ENCODE measurements at places on chromosomes 3 and 15. TPM values are rescaled to one million over a fixed set of nuclear protein-coding genes. Genes with fewer than 3 reads are reported as not detected.
A peak's percentile ranks its signal among the peaks of the same experiment; 100 is the strongest.

Gene GATA2
- total RNA-seq = 26.7 TPM

Gene TUSC7
- total RNA-seq = not detected

DNA sequence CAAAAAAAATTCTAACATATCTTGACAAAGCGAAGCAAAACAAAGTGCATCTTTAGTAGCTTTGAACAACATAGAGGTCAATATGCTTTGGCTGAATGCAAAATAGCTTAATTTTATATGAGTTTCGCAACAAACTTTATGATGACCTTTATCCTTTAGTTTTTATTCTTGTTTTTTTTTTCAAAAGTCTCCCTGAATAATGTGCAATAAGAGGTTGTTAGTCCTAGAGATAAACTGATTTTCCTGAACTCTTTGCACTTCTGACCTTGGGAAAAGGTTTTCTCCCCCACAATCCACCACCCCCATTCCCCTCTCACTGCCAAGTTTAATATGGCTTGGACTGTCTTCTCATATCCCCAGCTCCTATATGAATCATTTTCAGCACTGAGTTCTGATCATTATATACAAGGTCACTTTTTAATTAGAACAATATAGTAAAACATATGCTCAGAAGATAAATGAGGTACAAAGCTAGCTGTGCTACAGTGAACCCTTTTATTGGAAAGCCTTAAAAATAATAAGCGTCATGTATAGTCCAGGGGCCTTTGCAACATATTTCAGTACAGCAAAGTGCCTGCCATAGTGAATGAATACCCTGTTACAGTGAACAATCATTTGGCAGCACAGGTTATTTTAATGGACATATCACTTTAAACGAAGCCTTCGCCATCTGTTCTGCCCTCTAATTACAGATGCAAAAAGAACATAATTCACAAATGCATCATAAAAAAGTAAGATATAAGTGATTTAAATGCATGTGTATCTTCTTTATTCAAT, 496.3 kb upstream of the NR2F2 start:
- no peak for DNase-seq

DNA sequence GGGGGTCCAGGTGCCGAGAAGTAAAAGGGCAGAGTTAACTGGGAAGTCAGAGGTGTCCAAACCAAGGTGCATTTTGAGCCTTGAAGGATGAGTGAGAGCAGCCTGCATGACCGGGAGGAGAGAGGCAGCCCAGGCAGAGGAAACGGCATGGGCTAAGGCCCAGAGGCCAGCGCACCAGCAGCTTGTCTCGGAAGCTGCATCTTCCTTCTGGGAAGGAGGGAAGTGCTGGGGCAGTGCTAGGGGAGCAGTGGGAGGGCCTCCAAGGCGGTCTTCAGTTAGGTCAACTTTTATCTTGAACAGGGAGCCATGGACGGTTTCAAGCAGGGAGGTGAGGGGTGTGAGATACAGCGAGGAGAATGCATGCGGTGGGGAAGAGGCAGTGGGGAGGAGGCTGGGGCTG, 1.0 kb downstream of the H1-8 start:
- no peak for DNase-seq

Gene C15orf62
- under 0.01 TPM for total RNA-seq

DNA sequence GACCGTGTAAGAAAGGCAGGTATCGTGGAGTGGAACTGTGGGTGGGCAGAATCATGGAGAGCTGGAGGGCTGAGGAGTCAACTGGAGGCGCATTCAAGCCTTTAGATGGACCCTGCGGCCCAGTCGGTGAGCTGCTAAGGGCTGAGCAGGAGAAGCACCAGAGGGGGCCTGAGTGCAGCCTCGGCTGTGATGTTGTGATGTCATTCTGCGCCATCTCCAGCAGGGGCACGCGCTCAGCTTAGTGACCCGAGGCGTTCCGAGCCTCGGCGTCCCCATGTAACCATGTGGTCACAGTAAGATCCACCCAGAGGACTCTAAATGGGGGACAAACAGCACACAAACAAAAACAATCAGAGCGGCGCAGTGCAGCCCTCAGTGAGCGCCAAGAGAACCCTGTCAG, 76.8 kb downstream of the VGLL4 start:
- DNase-seq = no peak

- DNase-seq = peak; percentile 51
These were observed 84.2 kb upstream of the SLC4A7 start for GRCh38 chr3:27568393-27568792.

GRCh38 chr15:25783607-25784540, 79.3 kb downstream of the ATP10A start:
- DNase-seq = no peak

DNA sequence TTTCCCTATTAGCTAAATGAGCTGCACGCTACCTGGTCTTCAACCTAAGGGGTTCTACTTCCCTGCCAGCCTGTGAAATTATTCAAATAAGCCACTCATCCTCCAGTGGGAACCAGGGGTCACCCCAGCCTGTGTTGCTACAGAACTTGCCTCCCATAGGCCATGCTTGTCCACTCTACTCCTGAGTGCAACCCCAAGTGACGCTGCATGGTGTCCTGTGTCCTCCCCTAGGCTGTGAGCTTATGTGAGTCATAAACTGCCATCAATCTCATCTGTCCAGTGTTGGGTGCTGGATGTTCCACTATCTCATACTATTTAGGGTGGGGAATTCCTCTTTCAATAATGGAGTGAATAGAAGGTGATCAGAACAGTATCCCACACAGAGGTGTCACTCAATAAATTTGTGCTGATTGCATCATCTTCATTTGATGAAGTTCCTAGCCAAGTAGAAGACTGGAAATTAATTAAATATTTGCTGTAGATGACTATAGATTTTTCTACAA, 49.8 kb upstream of the SSR3 start:
- DNase-seq = no peak

GRCh38 chr3:15017191-15017590, 47.9 kb downstream of the MRPS25 start:
- DNase-seq = no peak

GRCh38 chr15:29920515-29920914, 98.2 kb upstream of the TJP1 start:
- DNase-seq = no peak

Gene HACL1
- 33.7 TPM for total RNA-seq

GRCh38 chr15:74212494-74212893, 9.9 kb upstream of the STRA6 start:
- DNase-seq = no peak

GRCh38 chr3:100067589-100067988, 46.7 kb downstream of the FILIP1L start:
- no peak for DNase-seq

GRCh38 chr15:52674831-52675230, 4.4 kb downstream of the ATOSA start:
- DNase-seq = no peak

DNA sequence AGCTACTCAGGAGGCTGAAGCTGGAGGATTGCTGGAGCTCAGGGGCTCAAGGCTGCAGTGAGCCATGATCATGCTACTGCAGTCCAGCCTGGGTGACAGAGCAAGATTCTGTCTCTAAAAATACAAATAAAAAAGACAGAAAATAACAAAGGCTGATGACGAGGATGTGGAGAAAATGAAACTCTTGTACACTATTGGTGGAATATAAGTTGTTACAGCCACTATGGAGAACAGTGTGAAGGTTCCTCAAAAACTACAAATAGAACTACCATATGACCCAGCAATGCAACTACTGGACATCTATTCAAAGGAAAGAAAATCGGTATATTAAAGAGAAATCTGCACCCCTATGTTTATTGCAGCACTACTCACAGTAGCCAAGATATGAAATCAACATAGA, 526.7 kb upstream of the NAALADL2 start:
- DNase-seq = no peak

DNA sequence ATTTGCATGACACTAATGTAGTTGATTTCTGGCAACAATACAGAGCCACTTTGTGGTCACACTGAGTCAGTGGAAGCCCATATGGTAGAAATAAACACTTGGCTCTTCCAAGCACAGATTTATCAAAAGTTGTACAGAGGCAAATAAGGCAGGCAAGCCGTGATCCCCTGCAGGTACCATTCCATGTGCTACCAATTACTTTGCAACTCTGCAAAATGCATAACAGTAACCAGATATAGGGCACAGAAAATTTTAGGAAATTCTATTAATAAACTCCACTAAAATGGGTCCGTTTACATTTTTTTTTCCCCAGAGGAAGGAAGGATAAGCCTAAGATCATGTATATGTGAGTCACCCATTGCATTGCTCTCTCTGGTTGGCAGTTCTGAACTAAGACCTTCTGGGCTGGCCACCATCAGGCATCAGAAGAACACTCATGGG, 103.1 kb upstream of the PTX3 start:
- peak; percentile 56 for DNase-seq

DNA sequence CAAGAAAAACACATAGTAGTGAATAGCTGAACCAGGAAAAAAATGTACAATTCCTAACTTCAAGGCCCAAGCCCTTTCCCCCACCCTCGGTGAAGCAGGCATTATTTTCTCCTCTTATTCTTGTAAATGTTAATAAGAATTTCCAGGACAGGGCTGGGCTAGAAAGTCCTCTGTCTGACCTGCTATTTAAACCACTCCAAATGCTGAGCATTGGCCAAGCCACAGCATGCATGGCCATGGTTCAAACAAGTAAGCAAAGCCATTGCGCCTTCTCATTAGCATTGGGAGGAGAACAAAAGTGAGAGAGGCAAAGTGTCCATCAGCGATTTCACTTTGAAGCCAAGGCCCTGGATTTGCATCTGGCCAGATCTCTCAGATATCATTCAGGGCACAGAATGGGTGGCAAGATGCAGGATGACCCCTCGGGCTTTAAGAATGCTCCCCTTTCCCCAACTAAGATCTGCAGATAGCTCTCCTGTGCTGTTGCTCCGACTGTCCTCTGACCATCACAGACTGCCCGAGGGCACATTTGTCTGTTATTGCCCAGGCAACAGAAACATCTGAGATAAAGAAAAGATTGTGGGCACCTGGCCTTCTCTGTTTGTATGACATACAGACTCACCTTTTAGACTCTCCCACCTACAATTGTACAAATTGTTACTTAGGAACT, 46.3 kb downstream of the CEMIP start:
- DNase-seq = no peak

GRCh38 chr3:35200056-35200455, 439.3 kb upstream of the ARPP21 start:
- DNase-seq = no peak

- peak; percentile 42 for DNase-seq
These were observed 604 bp downstream of the CCPG1 start for GRCh38 chr15:55407498-55408011.

GRCh38 chr3:18061737-18062656, 319.6 kb upstream of the TBC1D5 start:
- DNase-seq = no peak

DNA sequence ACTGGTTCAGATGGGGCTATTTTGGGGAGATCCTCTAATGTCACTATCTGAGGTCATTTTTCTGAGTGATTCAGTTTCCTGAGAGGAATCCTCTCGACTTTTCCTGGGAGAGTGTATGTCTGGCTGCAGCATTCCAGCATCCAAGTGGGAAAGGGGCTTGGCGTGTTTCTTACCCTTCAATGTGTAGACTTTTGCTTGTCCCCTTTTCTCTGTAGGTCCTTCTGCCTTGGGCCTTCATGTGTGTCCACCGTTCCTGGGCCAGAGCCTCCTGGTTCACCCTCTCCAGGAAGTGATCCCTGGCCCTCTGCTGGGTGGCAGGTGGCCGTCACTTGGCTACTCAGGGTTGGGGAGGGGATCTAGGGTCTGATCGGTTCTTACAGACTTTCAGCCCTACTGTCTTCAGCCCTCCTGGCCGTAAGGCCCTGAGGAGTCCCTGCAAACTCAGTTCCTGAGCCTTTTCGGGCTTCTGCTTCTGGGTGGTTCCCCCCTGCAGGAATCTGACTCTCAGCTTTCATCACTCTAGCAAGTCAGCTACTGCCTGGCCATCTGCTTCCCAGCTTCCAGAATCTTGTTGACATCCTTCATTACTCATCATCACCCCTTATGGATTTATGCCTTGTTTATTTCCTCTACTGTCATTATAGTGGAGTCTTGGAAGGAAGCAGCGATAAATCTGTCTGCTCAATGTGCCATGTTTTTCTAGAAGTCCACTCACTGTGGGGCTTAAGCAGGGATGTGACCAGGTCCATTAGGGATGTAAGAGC, 36.5 kb downstream of the GOLGA6L10 start:
- DNase-seq = peak; percentile 20

Data from fibroblast of villous mesenchyme (primary cell).